Cerebellar nuclear complex (tissue), 1 donor: ENCODE measurements at places on chromosomes 4 and X.

DNA sequence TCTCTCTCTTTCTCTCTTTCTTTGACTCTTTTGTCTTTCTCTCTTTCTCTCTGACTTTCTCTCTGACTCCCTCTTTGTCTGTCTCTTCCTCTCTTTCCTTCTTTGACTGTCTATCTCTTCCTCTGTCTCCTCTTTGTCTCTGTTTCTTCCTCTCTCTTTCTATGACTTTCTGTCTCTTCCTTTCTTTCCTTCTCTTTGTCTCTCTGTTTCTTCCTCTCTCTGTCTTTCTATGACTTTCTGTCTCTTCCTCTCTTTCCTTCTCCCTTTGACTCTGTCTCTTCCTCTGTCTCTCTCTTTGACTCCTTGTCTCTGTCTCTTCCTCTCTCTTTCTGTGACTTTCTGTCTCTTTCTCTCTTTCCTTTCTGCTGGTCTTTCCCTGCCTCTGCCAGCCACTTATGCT, 38.7 kb downstream of the HNRNPD start:
- no peak for DNase-seq

- no peak for DNase-seq
These were observed 435.8 kb upstream of the CPEB2 start for GRCh38 chr4:14566518-14566917.

DNA sequence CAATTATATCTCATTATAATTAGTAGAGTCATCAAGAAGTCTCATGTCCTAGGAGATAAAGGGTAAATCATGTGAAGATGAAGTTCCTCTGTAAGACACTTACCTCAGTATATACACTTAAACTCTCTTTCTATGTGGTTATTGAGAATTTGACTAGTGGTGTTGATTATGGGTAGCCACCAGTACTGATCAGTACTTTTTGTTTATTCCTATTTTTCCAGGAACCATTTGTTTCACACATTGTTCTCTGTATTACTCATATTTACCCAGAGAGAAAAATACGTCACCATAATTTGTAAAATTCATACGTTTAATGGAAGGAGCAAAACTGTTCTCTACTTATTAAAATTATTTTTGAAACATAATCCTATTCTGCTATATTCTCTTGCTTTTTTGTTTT, 55.8 kb upstream of the PRDM8 start:
- DNase-seq = no peak

DNA sequence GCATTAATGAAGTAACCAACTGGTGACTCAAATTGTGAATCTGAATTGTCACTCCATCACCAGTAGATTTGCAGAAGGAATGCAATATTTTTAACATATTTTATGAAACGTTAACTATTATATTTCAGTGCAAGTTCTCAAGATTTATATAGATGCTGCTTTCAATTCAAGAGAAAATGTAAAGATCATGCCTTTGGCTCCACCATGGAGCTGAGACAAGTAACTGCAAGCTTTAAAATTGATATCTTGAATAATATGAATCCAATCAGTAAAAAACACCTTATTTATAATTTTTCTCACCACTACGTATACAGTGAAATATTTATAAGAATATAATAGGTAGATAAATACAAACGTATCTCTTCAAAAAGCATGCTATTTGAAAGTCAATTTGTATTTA, 27.8 kb upstream of the GALNTL6 start:
- DNase-seq = no peak

- DNase-seq = no peak
These were observed 15.2 kb downstream of the LINC00632 start for GRCh38 chrX:140724736-140725135.

DNA sequence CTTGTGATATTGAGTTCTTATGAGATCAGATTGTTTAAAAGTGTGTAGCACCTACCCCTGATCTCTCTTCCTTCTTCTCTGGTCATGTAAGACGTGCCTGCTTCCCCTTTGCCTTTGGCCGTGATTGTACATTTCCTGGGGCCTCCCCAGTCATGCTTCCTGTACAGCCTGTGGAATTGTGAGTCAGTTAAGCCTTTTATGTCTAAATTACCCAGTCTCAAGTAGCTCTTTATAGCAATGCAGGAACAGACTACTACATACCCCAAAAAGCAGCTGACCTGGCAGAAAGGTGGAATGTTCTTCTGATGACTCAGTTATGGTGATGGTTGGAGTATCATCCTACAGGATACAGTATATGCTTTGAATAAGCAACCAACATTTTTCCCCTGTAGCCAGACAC, 11.4 kb upstream of the MCUB start:
- no peak for DNase-seq

DNA sequence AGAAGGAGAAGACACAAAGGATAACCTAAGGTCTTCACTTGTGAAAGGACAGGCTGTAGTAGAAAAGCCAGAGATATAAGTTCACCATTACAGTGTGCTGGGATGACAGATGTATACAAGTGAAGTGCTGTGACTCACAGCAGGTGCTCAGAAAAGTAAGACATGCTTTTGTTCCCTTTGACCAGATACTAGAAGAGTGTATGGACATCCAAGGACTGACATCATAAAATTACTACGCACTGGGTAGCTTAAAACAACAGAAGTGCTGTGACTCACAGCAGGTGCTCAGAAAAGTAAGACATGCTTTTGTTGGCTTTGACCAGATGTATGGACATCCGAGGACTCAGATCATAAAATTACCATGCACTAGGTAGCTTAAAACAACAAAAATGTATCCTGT, 61.6 kb upstream of the BTC start:
- no peak for DNase-seq

GRCh38 chrX:37454537-37455285, 105.5 kb downstream of the PRRG1 start:
- no peak for DNase-seq

GRCh38 chrX:107506596-107507031, 57.2 kb downstream of the FRMPD3 start:
- DNase-seq = no peak

- no peak for DNase-seq
These were observed 34.2 kb downstream of the FAM193A start for GRCh38 chr4:2570551-2571222.

DNA sequence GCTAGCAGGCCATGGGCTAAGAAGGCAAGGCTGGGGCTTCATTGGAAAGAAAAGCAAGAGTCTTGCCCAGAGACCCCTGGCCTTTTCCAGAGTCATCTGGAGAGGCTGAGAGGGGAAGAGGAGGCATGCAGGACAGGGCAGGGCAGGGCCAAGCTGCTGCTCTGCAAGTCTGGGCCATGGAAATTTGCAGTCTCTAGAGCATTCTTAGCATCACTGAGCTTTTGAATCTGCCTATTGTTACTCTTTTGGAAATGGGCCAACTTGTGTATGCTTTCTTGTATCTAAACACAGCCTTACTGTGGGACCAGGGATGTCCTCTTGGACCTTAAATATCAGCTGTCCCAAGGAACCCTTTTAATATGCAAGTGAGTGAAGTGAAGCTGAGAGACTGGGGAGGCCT, 560.5 kb downstream of the MID1IP1 start:
- no peak for DNase-seq

GRCh38 chrX:44891642-44892041, 18.7 kb downstream of the KDM6A start:
- no peak for DNase-seq
